Hepatocyte (in vitro differentiated cells): ENCODE measurements at places on chromosomes 4 and X. TPM values are rescaled to one million over a fixed set of nuclear protein-coding genes. Genes with fewer than 3 reads are reported as not detected.

Gene HSD17B13
- total RNA-seq: 0.52 and 1.00 TPM in 2 replicates

Gene TEX13C
- not detected in 2 replicates for total RNA-seq

Gene GDPD2
- 1.6 TPM in 2 replicates for total RNA-seq

Gene RAB41
- not detected in 2 replicates for total RNA-seq

Gene DUSP21
- not detected in 2 replicates for total RNA-seq

Gene ENOPH1
- 51.9 and 59.6 TPM in 2 replicates for total RNA-seq

Gene RBMXL3
- total RNA-seq: not detected in 2 replicates

Gene ATP7A
- total RNA-seq: 11.8 and 13.0 TPM in 2 replicates

Gene SH2D1A
- not detected in 2 replicates for total RNA-seq

Gene UGT2B15
- total RNA-seq: 103 and 119 TPM in 2 replicates

- no peaks in the 10 kb centered on the region for H3K36me3 ChIP-seq
- DNase-seq: no peak
- no peaks in the 10 kb centered on the region for H3K27me3 ChIP-seq
Observed at GRCh38 chr4:189504220-189504619, 436.5 kb upstream of the FRG1 start.

GRCh38 chr4:110197529-110198042 is 829 bp downstream of the ELOVL6 start:
- peak overlapping the region; percentile 95 for H3K4me3 ChIP-seq
- H3K27me3 ChIP-seq: no peaks in the 10 kb centered on the region
- H3K27ac ChIP-seq: peak overlapping the region; percentile 94

DNA sequence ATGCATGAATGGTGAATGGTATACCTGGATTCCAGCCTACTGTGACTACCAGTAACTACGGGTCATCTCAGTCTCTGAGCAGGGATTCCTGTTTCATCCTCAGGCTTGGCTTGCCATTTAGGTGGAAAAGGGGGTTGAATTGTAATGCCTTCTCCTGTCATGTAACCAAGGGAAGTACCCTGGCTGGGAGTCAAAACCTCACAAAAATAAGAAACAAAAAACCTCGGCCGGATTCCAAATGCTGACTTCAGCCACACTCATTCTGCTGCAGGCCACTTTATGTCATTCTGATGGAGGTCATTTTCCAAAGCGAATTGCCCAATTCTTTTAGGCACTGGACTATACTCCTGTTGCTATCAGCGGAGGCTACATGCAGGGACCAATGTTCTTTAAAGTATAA is 324.7 kb downstream of the LDB2 start:
- H3K4me3 ChIP-seq: no peak overlapping the region
- no peak for DNase-seq
- no peaks in the 10 kb centered on the region for H3K27me3 ChIP-seq
- H3K36me3 ChIP-seq: no peaks in the 10 kb centered on the region
- no peaks in the 10 kb centered on the region for H3K4me1 ChIP-seq

- H3K4me1 ChIP-seq: no peaks in the 10 kb centered on the region
- H3K27me3 ChIP-seq: no peaks in the 10 kb centered on the region
- no peak overlapping the region for H3K27ac ChIP-seq
- H3K36me3 ChIP-seq: no peaks in the 10 kb centered on the region
- H3K4me3 ChIP-seq: no peak overlapping the region
Observed at GRCh38 chr4:150315175-150315574, 236.9 kb downstream of the DCLK2 start.

GRCh38 chrX:7515681-7516413 is 327.1 kb upstream of the VCX start:
- no peak for DNase-seq
- no peak overlapping the region for H3K4me3 ChIP-seq
- no peaks in the 10 kb centered on the region for H3K27me3 ChIP-seq
- no peaks in the 10 kb centered on the region for H3K36me3 ChIP-seq
- no peak overlapping the region for H3K27ac ChIP-seq

DNA sequence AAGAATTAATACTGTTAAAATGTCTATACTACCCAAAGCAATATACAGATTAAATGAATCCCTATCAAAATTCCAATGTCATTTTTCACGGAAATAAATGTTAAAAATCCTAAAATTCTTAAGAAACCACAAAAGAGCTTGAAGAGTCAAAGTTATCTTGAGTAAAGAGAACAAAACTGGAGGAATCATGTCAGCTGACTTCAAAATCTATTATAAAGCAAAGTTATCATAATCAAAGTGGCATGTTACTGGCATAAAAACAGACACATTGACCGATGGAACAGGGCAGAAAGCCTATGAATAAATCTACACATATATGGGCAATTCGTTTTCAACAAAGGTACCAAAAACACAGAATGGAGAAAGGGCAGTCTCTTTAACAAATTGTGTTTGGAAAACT is 579.0 kb downstream of the INPP4B start:
- no peak overlapping the region for H3K4me3 ChIP-seq
- no peak for DNase-seq
- no peak overlapping the region for H3K27ac ChIP-seq

DNA sequence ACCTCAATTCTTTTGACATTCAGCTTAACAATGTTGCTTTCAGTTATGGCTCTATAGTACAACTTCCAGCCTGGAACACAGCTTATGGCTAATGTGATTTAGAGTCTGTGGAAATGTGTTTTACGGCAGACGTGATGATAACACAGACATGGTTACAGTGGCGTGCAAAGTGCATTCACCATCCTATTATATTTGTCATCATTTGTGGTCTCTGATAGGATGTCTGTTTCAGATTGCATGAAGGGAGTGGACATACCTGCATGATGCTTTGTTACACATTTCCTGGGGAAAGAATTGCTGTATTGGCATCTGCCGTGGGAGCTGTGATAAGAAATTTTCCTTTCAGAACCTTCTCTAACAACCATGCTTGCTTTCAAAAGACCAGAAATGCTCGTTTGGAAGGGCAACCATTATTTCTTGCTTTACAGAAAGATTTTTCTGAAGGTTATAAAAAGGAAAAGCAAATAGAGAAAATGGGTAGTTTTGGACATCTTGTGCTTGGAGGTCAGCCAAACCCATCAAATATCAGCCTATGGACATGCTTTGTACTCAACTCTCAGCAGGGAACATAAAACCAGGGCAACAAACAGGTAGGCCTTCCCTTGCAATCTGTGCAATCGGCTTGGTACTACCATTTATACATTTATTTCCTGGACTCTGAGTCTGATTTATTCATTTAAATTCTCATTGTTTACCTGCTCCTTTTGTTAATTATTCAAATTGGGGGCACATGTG is 273.9 kb downstream of the TLL1 start:
- H3K4me1 ChIP-seq: no peaks in the 10 kb centered on the region
- H3K27ac ChIP-seq: no peak overlapping the region
- no peak for DNase-seq
- no peaks in the 10 kb centered on the region for H3K36me3 ChIP-seq

GRCh38 chr4:84481077-84481859 is 17.8 kb downstream of the NKX6-1 start:
- no peak overlapping the region for H3K4me3 ChIP-seq
- H3K36me3 ChIP-seq: no peaks in the 10 kb centered on the region
- H3K4me1 ChIP-seq: peaks cover 7% of the 10 kb centered on the region
- H3K27me3 ChIP-seq: peaks cover 92% of the 10 kb centered on the region
- no peak overlapping the region for H3K27ac ChIP-seq

DNA sequence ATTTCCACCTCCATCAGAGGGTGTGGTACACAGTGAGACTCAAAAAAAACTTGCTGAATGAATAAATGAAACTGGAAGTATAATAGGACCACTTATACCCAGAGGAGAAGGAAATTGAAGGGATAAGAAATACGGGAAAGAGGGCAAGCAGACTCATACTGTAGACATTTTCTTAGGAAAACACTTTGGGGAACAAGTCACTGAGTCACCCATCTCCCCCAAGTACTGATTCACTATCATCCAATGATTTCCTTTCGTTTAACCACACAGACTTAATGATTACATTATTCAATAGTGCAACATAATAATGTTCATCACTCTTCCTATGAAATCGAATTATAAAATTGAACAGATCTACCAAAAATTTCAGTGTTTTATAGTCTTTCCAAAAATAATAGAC is 97.1 kb downstream of the LDB2 start:
- no peaks in the 10 kb centered on the region for H3K27me3 ChIP-seq
- H3K36me3 ChIP-seq: no peaks in the 10 kb centered on the region
- no peaks in the 10 kb centered on the region for H3K4me1 ChIP-seq

DNA sequence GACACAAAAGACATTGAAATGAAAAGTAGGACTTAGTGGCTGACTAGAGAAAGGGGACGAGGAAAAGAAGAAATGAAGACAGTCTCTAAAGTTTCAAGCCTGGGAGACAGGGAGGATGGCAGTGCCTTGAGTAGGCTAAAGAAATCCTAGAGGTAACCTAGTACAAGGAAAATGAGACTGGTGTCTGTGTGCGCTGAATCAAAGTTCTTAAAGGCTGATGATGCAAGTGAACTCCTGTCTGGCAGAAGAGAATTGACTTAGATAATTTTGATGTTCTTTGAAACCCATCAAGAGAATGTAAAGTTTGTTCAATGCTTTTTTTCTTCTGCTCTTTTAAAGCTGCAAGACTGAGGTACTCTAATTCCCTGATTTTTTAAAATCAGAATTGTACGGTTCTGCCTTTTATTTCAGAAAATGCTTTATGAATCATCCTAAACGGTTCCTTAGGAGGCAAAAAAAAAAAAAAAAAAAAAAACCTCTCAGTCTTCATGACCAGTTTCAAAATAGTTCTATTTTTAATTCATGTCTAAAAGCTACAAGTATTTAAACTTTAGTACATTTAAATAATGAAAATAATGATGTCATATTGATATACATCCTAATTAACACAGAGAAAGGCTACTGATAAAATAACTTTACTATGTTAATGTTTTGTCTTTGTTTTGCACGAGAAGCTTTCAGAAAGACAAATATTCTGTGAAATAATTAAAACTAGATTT is 189.8 kb downstream of the PPP3CA start:
- H3K27me3 ChIP-seq: no peaks in the 10 kb centered on the region
- H3K36me3 ChIP-seq: no peaks in the 10 kb centered on the region
- H3K4me3 ChIP-seq: no peak overlapping the region
- no peak overlapping the region for H3K27ac ChIP-seq

DNA sequence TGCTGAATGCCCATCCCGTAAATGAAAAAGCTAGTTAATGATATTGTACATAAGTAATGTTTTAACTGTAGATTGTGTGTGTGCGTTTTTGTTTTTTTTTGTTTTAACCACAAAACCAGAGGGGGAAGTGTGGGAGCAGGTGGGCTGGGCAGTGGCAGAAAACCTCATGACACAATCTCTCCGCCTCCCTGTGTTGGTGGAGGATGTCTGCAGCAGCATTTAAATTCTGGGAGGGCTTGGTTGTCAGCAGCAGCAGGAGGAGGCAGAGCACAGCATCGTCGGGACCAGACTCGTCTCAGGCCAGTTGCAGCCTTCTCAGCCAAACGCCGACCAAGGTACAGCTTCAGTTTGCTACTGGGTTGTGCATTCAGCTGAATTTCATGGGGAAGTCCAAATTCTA is at the start of gene SPP1:
TSS of gene SPP1 (plus strand) at position 249 of the 400 bp plus-strand sequence. CDS start 1,182 bp downstream, outside the sequence.
- H3K36me3 ChIP-seq: no peaks in the 10 kb centered on the region
- no peak within 1 kb of the TSS for H3K4me3 ChIP-seq
- peaks cover 18% of the 10 kb centered on the region for H3K27me3 ChIP-seq
- H3K4me1 ChIP-seq: no peaks in the 10 kb centered on the region
- peak; percentile 13 for DNase-seq

DNA sequence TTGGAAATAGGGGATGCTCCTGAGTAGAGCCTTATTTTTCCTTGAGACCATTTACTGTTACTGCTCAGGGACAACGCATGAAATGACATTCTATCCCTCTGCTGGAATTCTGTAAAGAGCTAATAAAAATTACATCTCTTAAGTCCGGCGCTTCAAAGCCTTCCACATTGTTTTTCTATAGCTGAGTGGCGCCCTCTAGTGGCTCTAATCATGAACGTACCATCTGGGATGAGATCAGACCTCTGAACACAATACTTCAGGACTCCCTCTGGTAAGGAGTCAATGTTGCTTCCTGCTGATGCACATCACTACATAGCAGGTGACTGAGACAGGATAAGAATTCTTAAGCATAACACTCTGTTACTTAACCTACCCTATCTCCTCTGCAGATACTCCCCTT is 6.0 kb downstream of the HMGN5 start:
- H3K27ac ChIP-seq: no peak overlapping the region
- H3K4me1 ChIP-seq: no peaks in the 10 kb centered on the region
- H3K36me3 ChIP-seq: no peaks in the 10 kb centered on the region
- no peaks in the 10 kb centered on the region for H3K27me3 ChIP-seq

GRCh38 chr4:135418353-135418752 is 1216.8 kb upstream of the PABPC4L start:
- H3K4me3 ChIP-seq: no peak overlapping the region
- no peaks in the 10 kb centered on the region for H3K36me3 ChIP-seq
- H3K4me1 ChIP-seq: no peaks in the 10 kb centered on the region
- no peak for DNase-seq
- H3K27ac ChIP-seq: no peak overlapping the region
- H3K27me3 ChIP-seq: no peaks in the 10 kb centered on the region

- H3K27ac ChIP-seq: no peak overlapping the region
- no peaks in the 10 kb centered on the region for H3K4me1 ChIP-seq
- H3K4me3 ChIP-seq: no peak overlapping the region
- no peaks in the 10 kb centered on the region for H3K36me3 ChIP-seq
- no peaks in the 10 kb centered on the region for H3K27me3 ChIP-seq
- DNase-seq: no peak
Observed at GRCh38 chrX:74636749-74637314, 22.4 kb upstream of the RLIM start.

GRCh38 chr4:3352941-3353594 is 60.2 kb downstream of the RGS12 start:
- DNase-seq: no peak
- H3K27me3 ChIP-seq: no peaks in the 10 kb centered on the region
- peaks cover 4% of the 10 kb centered on the region for H3K4me1 ChIP-seq
- no peak overlapping the region for H3K27ac ChIP-seq
- H3K4me3 ChIP-seq: no peak overlapping the region
- no peaks in the 10 kb centered on the region for H3K36me3 ChIP-seq

GRCh38 chr4:164538097-164538496 is 215.8 kb upstream of the SMIM31 start:
- no peak overlapping the region for H3K27ac ChIP-seq
- DNase-seq: no peak
- H3K27me3 ChIP-seq: no peaks in the 10 kb centered on the region
- no peaks in the 10 kb centered on the region for H3K4me1 ChIP-seq
- no peaks in the 10 kb centered on the region for H3K36me3 ChIP-seq

DNA sequence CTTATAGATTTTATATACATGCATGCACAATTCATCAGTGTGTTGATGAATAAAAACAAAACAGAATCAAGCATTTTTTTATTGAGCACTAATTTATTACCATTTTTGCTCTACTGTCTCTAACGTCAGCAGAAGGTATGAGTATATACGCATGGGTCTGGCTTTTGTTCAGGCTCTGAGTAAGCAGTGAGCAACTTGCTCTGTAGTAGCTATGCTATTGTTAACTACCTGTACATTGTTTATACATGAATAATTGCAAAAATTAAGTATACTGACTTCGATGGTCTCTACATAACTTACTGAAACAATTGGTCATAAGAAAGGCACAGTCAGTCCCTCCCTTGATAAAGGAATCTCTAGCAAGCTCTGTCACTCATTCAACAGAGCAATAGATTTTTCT is 122.9 kb downstream of the RS1 start:
- no peak overlapping the region for H3K4me3 ChIP-seq
- DNase-seq: no peak
- H3K4me1 ChIP-seq: no peaks in the 10 kb centered on the region
- no peak overlapping the region for H3K27ac ChIP-seq
- H3K36me3 ChIP-seq: no peaks in the 10 kb centered on the region
- H3K27me3 ChIP-seq: no peaks in the 10 kb centered on the region

GRCh38 chrX:12657881-12658280 is 133.3 kb upstream of the PRPS2 start:
- no peak overlapping the region for H3K27ac ChIP-seq
- no peak overlapping the region for H3K4me3 ChIP-seq
- H3K27me3 ChIP-seq: no peaks in the 10 kb centered on the region
